ENCODE measurements at places on chromosomes 1 and 21.
A peak's percentile ranks its signal among the peaks of the same experiment; 100 is the strongest.

DNA sequence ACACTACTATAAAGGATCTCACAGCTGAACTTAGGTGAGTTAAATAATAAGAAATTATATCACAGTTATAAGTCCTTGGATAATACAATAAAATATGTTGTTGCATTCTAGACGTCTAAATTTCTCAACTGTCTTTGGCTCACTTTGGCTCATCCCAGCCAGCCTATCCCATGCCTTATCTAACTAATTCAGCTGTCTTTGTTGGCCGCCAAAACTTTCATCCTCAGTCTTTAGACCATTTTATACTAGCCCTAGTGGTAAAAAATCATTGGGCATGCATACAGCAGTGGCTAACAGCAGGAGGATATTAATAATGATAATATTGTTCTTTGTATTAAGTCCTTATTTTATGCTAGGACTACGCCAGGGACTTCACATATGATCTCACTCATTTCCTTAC is 59.3 kb downstream of the CCDC18 start:
- no peak for DNase-seq

GRCh38 chr1:7550981-7551380 is 220.1 kb upstream of the VAMP3 start:
- DNase-seq: no peak

DNA sequence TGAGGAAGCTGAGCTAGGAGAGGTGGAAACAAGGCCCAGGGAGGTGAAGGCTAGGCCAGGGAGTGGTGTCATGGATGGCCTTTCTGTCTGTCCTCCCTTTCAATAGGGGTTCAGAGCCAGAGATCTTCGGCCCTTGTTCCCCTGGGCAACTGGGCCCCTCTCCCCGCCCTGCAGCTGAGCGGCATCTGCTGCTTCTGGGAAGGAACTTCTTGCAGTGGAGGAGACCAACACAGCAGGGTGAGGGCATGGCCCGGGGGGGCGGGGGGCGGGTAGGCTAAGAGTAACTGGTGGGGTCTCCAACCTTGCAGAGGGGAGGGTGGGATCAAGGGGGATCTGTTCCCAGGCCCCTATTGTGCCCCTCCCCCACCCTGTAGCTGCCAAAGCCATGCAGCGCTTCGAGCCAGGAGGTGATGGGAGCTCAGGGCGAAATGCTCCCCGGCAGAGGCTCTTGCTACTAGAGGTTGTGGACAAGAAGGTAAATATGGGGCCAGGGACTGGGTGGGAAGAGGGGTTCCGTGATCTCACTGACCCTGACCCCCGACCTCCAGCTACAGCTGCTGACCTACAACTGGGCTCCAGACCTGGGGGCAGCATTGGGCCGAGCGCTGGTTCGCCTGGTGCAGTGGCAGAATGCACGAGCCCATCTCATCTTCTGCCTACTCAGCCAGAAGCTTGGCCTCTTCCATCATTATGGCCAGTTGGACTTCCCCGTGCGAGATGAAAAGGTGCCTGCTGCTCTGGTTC is 11.7 kb downstream of the HYI start:
- DNase-seq: no peak

DNA sequence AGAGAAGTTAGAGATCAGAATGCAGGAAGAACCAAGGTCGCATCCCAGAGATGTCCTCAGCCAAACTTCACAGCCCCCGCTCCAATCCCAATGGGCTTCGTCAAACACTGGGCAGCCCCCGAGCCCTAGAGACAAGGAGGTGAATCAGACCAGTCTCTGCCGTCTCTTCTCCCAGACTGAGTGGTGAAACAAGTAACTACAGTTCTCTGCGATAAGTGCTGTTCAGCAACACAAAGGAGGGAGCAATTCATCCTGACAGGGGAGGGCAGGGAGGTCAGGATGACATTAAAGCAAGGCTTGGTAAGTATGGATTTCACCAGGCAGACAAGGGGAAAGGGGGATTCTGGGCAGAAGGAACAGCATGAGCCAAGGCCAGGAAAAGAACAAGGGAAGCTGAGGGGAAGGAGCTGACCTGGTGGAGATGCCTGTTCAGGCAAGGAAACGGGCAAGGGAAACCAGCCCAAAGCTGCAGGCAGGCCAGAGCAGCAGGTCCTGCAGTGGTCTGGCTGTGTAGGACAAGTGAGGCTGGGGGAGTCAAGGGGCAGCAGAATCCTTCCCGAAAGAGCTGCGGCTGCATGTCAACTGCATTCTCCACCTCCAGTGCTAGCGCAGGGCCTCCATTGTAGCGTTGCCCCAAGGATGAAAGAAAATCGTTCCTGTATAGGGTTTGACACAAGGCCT is 13.6 kb upstream of the ERI3 start:
- DNase-seq: no peak

- no peak for DNase-seq
Measured at GRCh38 chr1:224196813-224197600, 14.0 kb downstream of the DEGS1 start.

- no peak for DNase-seq
Measured at GRCh38 chr1:9018333-9018732, 7.9 kb downstream of the SLC2A7 start.

GRCh38 chr1:232305050-232305449 is 324.9 kb downstream of the SIPA1L2 start:
- no peak for DNase-seq

DNA sequence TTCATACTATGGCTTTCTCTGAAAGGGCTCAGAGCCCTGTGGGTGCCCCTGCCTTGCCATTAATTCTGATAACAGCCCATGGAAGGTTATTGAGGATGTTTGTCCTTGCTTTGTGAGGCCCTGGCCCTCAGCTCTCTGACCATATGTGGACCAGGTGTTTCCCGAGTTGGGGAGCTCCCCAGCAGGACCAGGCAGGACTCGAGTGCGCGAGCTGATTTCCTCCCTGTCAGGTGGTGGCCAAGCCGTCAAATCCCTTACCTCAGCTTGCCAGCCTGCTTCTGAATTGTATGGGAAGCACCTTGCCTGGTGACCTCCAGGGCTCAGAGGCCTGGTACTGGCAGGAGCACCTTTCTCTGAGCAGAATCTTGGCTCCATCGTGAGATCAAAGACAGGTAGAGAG is 17.9 kb upstream of the SDE2 start:
- no peak for DNase-seq

DNA sequence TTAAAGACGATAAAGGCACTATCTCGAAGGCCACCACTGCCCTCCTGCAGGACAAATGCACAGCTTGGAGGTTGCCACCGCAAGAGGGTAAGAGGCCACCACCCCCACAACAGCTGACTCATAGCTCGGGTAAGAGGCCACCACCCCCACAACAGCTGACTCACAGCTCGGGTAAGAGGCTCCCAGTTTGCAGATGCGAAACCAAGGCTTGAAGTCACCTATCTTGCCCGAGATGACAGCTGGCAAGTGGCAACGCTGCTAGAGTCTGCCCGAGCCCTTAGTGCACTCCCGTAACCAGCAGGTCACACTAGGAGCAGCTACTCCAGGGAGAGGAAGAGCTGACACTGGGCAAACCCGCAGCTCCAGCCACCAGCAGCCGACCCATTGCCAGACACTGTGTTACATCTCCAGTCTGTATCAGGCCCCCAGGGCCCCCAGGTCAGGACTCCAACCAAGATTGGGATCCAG is 17.1 kb upstream of the SPSB1 start:
- peak; percentile 58 for DNase-seq

GRCh38 chr1:60813071-60813470 is 269.3 kb upstream of the NFIA start:
- DNase-seq: no peak

DNA sequence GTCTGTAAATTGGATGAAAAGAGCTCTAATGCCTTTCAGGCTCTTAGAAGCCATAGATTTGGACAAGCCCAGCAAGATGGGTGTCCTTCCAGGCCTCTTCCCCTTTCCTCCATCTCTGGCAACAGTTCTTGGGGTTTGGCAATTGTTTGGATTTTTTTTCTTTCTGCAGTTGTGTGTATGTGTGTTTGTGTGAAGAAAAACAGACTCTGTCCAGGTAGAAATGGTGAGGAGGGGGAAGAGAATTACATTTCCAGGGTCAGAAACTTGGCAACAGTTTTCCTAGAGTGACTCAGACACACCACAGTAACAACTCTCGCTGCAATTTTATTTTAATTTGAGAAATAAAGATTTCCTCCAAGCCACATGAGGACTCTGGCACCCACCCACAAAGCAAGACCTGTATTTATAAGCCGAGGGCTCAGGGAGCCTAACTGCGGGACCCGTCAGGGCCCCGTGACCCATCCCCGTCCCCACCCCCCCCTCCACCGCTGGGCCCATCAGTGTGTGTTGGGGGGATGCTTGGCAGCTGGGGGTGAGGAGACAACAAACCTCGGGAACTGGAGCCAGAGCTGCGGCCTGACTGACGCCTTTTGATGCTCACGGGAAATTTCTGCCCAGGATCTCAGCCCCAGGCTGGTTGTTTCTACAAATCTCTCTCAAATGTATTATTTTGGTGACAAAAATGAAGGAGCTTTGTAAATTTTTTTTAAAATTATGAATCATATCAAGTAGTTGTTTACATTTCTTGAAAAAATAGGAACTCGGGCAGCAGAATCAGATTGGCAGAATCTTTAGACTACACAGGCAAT is 4.4 kb downstream of the TMEM200B start:
- no peak for DNase-seq

GRCh38 chr1:221228594-221228993 is 349.4 kb downstream of the HLX start:
- DNase-seq: no peak

DNA sequence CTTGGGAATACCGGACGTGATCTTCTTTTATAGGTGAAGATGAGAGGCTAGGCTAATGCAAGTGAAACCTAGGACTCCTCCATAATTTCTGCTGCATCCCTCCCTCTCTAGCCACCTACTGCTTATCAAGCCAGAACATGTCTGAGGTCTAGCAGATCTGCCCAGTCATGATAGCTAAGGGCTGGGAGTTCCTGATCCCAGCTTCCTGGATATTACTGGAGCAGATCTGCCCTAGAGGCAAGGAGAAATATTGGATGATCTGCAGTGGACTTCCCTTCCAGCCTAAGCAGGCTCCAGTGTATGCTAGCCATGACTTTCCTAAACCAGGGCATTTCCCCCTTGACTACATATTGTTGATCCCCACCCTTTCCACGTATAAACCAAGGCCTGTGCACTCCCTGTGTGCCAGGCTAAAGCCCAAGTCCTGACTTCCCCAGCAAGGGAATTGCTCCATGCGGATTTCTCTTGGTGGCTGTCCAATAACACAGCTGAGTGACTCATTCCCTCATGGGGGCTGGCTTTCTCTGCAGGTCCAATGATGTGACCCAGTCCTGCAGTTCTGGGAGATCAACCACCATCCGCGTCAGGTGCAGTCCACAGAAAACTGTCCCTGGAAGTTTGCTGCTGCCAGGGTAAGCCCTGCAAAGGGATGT is 15.5 kb upstream of the SARS1 start:
- no peak for DNase-seq

- DNase-seq: no peak
Measured at GRCh38 chr21:33308586-33309490, 15.9 kb upstream of the IFNAR1 start.

DNA sequence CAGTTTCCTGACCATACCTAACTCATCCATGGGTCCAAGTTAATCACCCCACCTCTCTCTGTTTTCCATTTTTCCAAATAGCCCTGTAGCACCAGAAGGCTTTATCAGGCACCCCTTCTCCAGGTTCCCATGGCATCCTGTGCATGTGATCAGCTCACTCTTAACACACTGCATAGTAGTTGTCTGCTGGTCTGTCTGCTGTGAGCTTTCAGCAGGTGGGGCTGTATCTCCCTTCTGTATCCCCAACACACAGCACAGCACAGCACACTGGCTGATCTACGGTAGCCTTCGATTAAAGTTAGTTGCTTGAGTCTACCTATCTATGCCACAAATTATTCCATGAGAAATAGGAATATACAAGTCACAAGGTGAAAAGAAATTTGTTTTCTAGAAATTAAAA is 54.3 kb upstream of the C1orf198 start:
- DNase-seq: no peak

- DNase-seq: no peak
Measured at GRCh38 chr21:20026543-20026942, 971.7 kb upstream of the NCAM2 start.

DNA sequence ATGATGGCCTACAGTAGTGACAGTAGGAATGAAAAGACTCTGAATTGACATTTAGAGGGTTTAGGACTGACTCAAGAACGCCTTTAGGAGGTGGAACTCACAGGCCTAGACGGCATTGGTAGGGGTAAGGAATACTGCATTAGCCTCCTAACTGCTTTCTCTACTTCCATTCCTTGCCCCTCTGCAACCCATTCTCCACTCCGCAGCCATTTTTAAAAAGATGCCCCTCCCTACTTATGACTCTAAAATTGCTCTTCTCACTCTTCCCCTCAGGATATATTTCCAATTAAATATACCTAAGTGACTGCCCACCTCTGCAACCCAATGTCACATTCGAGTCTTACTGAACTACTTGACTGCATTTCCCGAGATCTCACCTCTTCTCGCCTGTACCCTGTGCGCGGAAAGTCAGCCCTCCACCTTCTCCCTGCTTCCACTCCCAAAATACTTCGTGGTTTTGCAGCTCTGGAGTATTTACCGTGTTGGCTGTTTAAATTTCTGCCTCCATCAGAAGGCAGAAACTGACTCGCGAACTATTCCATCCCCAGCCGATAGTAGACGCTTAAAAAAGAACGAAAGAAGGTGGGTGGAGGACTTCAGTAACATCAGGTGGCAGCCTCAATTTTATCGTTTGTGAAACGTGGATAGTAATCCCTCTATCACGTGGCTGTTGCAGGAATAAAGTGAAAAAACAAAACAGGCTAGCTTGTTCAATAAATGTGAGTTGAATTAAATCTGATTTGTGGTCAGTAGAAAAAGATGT is 1.1 kb upstream of the YBX1 start:
- DNase-seq: no peak

- no peak for DNase-seq
Measured at GRCh38 chr21:45447821-45448220, 42.9 kb downstream of the COL18A1 start.

- DNase-seq: no peak
Measured at GRCh38 chr1:81978945-81979344, 178.2 kb downstream of the ADGRL2 start.

GRCh38 chr1:233421293-233421692 is 93.8 kb downstream of the MAP3K21 start:
- no peak for DNase-seq

GRCh38 chr1:197763769-197764168 is 11.5 kb downstream of the DENND1B start:
- DNase-seq: no peak

GRCh38 chr1:234069760-234070159 is 165.3 kb downstream of the SLC35F3 start:
- no peak for DNase-seq

- DNase-seq: no peak
Measured at GRCh38 chr1:161200992-161201835, 953 bp upstream of the NDUFS2 start.

GRCh38 chr1:38028105-38028591 is 15.6 kb downstream of the UTP11 start:
- DNase-seq: peak; percentile 38

Measured in activated T-helper 1 cell treated with anti-CD3 and anti-CD28 coated beads, Interleukin-12 subunit alpha, Interleukin-12 subunit beta, Interleukin-2, Interleukin-4 antibody, amounts not matched to agents 30 ng/mL and 10 ng/mL and 1 ng/mL, durations not matched to agents 14 hours and 24 hours and 36 hours (primary cell).